ENCODE measurements at places on chromosomes 4 and X.

DNA sequence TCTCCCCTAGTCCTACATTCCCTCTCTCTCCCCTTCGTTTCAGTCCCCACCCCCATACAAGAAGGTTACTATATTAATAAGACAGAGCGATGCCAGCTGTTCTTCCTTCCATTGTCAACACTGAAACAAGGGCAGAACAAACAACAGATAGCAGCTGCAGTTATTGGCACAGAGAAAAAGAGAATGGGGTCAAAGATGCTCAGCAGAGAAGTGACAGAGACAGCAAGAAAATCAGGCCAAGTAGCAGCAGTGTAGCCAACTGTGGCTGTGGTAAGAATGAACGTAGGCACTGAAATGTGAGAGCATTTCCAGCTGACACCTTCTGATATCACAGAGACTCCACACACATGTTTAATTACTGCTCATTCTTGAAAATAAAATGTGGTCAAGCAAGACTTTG, 641.8 kb downstream of the FSTL5 start:
- peak; percentile 19 for DNase-seq

DNA sequence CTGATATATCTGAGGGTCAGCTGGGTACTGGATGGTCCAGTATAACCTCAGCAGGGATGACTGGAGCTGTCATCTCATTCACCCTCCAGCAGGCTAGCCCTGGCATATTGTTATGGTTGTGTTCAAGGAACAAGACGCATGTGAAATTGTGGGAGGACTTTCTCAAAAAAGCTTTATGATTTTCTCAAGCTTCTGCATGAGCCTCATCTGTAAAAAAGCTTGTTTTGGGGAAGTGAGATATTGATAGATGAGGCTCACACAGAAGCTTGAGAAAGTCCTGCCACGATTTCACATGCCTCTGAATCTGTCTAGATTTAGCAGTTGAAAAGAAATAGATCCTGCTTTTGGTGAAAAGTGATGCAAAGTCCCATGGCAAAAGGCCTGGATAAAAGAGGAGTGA, 93.4 kb downstream of the SPCS3 start:
- DNase-seq, result no peak

DNA sequence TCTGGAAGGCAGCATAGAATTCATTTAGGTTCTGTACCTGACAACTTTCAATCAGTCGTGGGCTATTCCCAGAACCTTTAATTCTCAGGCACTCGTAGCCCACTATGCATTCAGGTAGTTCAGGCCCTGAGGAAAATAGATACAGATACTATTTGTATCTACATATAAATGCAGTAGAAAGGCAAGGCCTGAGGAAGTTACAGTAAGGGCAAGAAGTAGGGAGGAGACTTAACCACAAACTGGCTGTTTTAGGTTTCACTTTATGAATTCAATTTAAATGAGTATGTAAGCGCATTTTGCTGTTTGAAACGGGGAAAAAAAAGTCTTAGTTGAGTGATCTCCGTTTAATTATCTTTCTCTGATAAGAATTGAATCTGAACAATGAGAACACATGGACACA, 529.4 kb upstream of the ATOH1 start:
- DNase-seq, result no peak

- no peak for DNase-seq
Observed at GRCh38 chr4:145840801-145841200, 97.8 kb downstream of the ZNF827 start.

- DNase-seq, result no peak
Observed at GRCh38 chr4:77566148-77566547, 39.5 kb upstream of the CXCL13 start.

DNA sequence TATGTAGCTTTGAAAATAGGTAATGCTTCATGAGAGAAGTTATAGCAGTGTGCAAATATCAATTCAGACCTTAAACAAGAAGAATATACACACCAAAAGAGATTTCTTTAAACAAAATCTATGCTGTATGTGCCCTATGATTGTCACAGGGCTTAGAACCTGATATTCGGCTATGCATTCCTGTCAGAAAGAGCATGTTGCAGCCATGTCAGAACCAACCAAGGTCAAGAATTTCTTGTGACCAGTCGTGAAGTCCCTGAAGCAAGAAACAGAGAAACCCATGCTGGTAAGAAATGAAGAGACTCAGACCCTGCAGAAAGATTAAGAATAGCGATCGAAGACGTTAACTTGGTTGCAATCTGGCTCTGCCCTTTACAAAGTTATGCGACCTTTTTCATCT, 210.3 kb upstream of the SPIN4 start:
- no peak for DNase-seq

DNA sequence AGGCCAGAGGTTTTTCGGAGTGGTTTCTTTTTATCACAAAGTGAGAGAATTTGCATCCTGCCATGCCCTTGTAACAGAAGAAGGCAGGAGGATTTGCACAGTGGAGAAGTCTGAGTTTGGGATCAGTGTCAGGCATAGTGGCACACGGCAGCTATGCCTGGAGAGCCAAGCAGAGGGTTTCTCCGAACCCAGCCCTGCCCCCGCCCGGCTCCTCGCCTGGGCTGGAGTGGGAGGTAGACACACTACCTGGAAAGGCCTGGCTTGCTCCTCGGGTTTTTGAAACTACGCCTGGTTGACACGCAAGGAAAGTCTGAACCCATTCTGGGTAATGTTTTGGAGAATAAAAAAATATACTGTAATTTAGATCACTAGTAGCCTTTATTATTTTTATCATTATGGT, 1653.6 kb upstream of the TENM3 start:
- no peak for DNase-seq

DNA sequence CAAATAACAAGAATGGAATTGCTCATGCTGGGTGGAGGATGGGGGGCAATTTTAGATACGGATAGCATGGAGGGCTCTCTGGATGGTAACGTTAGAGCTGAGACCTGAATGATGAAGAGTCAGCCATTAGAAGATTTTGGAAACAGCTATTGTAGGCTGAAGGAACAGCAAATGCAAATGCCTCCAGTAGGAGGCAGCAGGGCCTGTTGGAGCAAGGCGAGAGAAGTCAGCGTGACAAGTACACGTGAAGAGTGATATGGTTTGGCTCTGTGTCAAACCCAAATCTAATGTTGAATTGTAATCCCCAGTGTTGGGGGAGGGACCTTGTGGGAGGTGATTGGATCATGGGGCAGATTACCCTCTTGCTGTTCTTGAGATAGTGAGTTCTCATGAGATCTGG, 59.3 kb upstream of the SOD3 start:
- DNase-seq, result no peak

DNA sequence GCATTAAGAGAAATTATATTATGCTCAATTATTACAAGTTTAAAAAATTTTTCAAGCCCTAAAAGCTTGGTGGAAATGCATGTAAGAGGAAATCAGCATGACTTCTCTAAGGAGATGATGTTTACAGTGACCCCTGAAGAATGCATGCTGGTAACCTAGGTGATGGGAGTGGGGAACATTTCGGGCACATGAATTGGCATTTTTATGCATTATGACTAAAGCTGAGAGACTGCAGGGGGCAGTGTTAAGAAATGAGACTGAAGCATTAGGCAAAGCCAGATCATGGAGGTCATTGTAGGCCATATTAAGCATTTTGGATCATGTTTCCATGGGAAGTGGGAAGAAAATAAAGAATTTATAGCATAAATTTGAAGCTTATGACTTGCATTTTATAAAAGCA, 421.3 kb downstream of the FAT4 start:
- no peak for DNase-seq

DNA sequence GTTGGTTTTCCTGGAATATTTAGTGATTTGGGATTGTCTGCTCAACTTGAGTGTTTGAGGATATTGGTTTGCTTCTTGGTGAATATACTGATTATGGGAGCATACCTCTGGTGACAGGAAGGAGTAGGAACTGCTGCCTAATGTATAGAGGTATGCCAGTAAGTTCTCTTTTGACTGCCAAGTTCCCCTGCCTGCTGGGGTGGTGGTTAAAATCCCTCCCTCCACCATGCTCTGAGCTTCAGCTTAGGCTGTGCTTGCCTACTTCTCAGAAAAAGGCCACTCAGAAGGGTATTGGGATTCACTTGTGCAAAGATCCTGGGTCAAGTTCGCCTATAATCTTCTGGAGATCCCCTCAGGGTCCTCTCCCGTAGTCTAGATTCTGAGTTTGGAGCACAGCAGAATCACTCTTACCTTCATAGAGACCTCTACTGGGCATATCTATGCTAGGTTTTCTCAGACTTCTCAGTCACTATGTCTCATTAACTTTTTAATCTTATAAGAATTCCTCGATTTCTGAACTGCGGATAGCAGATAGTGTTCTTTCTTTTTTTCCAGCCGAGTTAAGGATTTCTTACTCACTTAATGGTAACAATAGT, 44.7 kb upstream of the DCK start:
- DNase-seq, result no peak

DNA sequence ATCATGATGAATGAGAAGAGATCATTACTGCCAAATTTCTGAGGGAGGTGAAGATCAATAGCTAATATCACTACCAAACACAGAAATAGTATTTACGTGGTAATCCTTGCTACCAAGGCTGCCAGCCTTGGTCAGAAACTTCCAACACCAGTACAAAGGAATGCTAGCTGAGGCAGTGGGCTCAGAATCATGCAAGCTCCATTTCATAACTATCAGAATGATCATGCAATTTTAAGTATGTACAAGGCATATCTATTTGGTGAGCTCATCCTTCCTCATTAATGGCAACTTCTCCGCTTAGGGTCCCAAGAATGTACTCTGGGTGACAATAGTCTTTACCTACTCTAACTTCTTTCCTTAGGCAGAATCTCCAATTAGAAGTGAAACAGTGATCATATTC, 135.0 kb downstream of the GPC3 start:
- no peak for DNase-seq

GRCh38 chrX:69951753-69952152, 98.0 kb downstream of the AWAT2 start:
- DNase-seq, result no peak

- no peak for DNase-seq
Observed at GRCh38 chr4:76090241-76090691, 15.8 kb downstream of the ART3 start.

DNA sequence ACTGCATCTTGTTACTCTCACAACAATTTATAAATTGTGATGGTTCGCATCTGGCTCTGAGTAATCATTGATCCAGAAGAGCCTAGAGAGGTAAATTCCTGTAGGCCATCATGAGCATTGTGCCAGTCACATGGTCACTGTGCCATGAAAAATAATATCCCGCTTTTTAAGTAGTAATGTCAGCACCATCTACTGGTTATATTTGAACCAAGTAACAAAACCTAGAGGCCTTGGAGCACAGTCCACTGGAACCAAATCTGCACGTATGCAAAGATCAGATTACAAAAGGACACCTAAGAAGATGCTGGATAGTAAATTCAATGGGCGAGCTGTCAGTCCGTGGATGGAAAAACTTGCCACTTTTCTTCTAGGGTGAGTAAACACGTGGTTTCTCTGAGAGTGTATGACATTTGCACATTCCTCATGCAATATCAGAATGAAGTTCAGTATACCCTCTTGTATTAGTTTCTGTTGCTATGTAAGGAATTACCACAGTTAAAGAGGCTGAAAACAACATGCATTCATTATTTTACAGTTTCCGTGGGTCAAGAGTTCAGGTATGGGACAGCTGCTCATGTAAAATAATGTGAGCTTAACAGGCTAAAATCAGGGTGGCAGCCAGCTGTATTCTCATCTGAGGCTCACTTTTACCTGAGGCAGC, 26.8 kb downstream of the FAM114A1 start:
- DNase-seq, result no peak

GRCh38 chrX:11113731-11114130, 2.6 kb downstream of the HCCS start:
- no peak for DNase-seq

- no peak for DNase-seq
Observed at GRCh38 chrX:132955690-132956089, 2.7 kb downstream of the HS6ST2 start.

- DNase-seq, result no peak
Observed at GRCh38 chrX:154317391-154317995, 21.9 kb downstream of the TKTL1 start.

DNA sequence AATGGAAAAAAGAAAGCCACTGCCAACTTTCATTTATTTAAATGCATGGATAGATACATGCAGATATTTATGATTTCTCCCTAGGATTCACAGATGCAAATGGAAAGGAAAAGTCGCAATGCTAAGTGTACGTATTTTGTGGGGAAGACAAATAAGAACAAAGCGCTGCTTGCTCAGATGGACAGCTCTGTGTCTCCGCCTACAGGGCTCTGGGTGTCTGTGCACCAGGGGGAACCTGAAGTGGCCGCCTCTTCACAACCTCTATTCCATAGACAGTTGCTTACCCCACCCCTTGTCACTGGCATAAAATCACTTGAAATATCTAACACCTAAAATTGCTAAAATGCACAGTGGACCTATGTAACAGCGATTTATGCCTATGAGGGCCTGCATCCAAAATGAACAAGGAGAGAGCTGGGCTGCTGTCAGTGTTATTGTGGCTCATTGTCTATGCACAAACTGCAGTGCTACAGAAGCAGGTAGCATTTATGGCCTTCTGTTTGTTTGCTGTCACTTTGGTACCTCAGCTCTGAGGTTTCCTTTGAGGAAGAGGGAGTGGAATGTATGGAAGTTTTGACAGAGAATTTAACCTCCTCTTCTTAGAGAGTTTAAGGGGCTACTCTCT, 58.6 kb upstream of the PAGE1 start:
- no peak for DNase-seq

GRCh38 chr4:54255881-54256280, 26.8 kb downstream of the PDGFRA start:
- DNase-seq, result no peak

GRCh38 chrX:15525664-15526416, 25.2 kb downstream of the BMX start:
- peak; percentile 49 for DNase-seq

- no peak for DNase-seq
Observed at GRCh38 chr4:82467471-82467870, 37.1 kb downstream of the ENOPH1 start.

DNA sequence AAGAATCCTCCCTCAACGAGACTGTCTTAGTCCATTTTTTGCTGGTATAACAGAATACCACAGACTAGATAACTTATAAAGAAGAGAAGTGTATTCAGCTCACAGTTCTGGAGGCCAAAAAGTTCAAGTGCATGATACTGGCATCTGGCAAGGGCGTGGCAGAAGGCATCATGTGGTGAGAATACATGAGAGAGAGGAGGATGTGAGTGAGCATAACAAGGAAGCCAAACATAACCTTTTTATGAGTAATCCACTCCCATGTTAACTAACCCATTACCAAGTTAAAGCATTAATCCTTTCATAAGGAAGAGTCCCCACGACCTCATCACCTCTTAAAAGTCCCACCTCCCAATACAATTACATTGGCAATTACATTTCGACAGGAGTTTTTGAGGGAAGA, 504.6 kb downstream of the IQCM start:
- DNase-seq, result no peak

- no peak for DNase-seq
Observed at GRCh38 chr4:164946810-164947209, 30.6 kb downstream of the TRIM61 start.

GRCh38 chrX:129493643-129494042, 29.6 kb downstream of the SMARCA1 start:
- DNase-seq, result no peak

- no peak for DNase-seq
Observed at GRCh38 chrX:48713847-48714246, 17.3 kb downstream of the SUV39H1 start.

Measured in NCI-H1417 treated with DMSO at 0.1 percent for 48 hours (cell line).